Chondrocyte (in vitro differentiated cells): ENCODE measurements at places on chromosomes 1 and 21.

DNA sequence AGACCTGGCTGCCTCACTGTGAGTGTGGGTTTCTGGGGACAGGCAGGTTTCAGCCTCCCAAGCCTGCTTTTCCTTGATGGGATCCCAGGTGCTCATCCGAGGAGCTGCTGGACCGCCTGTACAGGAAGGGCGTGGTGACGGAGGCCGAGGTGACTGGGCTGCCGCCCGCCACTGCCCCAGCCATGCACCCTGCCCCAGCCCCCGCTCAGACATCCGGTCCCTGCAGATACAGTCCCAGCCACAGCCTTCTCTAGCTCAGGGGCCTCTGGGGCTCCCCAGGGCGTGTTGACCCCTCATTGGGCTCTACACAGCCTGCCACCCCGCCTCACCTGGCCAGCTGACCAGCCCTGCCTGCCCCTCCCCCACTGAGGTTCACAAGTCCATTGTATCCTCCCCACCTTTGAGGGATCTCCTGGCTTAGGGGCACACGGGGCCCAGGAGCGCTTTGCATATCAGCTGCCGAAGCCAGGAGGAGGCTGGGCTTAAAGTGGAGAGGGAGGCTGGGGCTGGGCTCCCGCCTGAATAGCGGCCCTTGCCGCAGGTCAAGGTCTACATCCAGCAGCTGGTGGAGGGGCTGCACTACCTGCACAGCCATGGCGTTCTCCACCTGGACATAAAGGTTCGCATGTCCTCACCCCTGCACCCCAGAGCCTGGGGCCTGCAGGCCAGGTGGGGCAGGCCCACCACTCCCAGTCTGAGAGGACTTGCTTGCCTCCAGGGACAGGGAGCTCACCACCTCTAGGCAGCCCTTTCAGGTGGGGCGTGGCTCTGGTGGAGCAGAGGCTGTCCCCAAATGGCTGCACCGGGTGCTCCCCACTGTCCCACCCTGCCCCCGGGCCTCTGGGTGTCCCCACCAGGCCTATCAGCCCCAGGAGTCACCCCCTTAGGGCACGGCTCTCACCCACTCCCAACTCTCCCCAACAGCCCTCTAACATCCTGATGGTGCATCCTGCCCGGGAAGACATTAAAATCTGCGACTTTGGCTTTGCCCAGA is 38.5 kb downstream of the TRIM11 start:
- peak; percentile 81 for DNase-seq

GRCh38 chr1:70205071-70205433 is 327 bp downstream of the LRRC40 start:
- DNase-seq = no peak

DNA sequence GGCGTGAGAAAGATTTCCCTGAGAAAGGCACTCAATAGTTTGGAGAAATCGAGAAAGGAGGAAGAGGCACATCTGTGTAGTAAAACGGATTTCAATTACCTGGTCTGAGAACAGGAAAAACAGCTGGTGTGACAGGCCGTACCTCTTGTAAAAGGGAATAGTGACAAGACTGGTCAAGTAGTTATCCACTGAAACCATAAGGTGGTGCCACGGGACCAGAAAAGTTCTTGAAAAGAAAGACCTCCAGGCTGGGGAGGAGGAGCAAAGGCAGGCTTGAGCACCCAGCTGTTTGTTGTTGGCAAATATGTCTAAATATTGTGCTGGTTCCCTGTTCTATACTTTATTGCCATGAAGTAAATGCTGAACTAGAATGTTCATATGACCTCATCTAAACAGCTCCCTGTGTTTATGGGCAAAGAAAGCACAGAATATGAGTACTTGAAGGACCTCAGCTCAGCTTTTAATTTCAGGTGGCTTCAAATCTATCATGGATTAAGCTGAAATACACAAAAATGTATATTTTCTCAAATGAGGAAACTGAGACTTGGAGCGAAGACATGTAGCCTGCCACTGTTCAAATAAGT is 4.0 kb downstream of the HAO2 start:
- no peak for DNase-seq

GRCh38 chr1:119115736-119116135 is 24.7 kb downstream of the WARS2 start:
- DNase-seq = no peak

GRCh38 chr21:44299458-44300261 is at the start of gene PFKL:
PFKL (plus strand) TSS chr21:44300053; CDS start chr21:44300106, 53 bp downstream.
- no peak for DNase-seq

GRCh38 chr1:39922251-39922688 is 20.6 kb upstream of the MYCL start:
- DNase-seq = peak; percentile 58

DNA sequence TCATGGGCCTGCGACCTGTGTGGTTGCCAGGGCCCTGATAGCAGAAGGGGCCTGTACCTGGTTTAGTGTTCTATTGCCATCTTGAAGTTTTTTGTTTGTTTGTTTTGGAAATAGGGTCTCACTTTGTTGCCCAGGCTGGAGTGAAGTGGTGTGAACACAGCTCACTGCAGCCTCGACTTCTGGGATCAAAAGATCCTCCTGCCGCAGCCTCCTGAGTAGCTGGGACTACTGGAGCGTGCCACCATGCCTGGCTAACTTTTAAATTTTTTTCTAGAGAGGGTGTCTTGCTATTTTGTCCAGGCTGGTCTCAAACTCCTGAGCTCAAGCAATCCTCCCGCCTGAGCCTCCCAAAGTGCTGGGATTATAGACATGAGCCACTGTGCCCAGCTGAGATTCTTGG is 72.9 kb downstream of the UBE2T start:
- no peak for DNase-seq

DNA sequence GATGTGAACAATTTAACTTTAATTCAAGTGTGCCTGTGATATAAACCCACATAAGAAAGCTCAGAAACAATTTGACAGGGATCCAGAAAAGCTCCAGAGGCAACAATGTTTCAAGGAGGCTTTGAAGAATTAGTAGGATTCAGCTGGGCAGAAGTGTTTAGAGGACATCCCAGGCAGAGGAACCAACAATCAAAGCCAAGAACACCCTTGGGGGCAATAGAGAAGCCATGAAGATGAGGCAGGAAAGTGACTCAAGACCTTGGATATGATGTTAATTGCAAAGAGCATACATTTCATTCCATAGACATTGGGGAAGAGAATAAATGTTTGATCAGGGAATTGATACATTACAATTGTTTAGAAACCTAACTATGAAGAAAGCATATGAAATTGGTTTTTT is 280.3 kb downstream of the LTN1 start:
- DNase-seq = no peak

- no peak for DNase-seq
Measured at GRCh38 chr1:179794146-179794545, 51.1 kb downstream of the FAM163A start.

DNA sequence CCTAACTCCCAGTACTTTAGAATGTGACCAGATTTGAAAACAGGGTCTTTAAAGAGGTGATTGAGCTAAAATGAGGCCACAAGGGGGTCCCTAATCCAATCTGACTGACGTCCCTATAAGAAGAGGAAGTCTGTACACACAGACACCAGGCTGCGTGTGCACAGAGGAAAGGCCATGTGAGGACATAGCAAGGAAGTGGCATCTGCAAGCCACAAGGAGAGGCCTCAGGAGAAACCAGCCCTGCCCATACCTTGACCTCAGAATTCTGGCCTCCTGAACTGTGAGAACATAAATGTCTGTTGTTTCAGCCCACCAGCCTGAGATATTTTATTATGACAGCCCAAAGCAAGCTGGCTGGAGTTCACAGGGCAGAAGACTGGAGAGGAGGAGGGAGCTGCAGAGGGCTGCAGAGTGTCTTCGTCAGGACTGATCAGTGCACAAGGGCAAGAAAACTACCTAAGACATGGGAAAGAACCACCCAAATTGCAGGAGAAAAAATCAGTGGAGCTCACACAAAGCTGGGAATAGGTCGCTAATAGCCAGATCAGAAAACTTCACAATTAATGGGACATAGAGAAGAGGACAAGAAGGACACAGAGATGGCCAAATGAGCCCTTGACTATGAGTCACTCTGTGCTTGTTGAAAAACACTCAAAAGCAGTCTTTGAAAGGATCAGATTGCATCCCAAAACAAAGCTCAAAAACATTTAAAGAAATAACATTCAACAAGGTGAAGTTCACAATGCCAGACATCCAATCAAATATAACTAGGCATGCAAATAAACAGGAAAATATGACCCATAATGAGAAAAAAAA is 14.1 kb upstream of the WNT9A start:
- DNase-seq = no peak

DNA sequence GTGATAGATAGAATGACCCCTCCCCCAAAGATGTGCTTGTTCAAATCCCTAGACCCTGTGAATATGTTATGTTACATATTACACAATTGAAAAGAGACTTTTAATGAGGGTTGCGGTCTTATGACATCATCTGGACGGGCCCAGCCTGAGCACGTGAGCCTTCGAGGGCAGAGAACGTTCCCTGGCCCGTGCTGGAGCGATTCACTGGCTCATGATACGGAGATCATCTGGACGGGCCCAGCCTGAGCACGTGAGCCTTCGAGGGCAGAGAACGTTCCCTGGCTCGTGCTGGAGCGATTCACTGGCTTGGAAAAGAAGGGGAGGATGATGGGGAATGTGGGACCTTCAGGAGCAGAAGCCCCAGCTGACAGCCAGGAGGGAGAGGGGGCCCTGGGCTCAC is 34.4 kb upstream of the COL18A1 start:
- DNase-seq = peak; percentile 54

- DNase-seq = no peak
Measured at GRCh38 chr1:246506674-246507481, at the start of gene SMYD3. SMYD3 (minus strand) TSS chr1:246507279.

DNA sequence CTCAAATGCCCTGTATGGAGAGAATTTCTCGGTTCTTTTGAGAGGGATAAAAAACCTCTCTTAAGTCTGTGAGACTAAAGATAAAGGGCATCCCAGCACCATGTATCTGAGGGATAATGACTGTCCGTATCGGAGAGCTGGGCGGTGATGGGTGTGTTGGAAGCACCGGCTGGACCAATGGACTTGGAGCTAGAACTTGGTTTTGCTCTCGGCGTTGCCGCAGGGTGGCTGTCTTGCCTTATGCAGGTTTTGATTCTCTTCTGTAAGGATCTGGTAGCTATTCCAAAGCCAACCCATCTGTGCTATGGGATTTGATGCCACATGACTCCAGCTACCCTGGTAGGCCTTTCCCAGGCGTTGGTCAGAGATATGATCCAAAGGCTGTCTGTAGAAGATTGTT is 348.8 kb downstream of the KIF26B start:
- DNase-seq = no peak

- no peak for DNase-seq
Measured at GRCh38 chr1:118023199-118023598, 93.7 kb downstream of the WDR3 start.

DNA sequence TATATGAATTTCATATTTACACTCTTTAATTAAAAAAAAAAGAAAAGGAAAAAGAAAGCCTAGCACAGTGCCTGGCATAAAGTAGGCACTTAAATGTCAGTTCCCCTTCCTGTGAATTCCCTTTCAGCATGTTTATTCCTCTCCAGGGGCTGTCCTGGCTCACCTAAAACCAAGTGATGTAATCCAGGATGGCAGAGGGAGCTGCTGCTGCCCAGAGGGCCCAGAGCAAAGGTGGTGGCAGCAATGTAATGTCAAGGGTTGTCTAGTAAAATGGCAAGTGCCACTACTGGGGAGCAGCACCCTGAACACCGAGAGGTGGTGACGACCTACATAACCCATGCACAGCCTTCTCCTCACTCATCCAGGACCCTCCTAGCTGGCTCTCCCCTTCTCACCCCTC is 78.4 kb upstream of the LPGAT1 start:
- DNase-seq = no peak

DNA sequence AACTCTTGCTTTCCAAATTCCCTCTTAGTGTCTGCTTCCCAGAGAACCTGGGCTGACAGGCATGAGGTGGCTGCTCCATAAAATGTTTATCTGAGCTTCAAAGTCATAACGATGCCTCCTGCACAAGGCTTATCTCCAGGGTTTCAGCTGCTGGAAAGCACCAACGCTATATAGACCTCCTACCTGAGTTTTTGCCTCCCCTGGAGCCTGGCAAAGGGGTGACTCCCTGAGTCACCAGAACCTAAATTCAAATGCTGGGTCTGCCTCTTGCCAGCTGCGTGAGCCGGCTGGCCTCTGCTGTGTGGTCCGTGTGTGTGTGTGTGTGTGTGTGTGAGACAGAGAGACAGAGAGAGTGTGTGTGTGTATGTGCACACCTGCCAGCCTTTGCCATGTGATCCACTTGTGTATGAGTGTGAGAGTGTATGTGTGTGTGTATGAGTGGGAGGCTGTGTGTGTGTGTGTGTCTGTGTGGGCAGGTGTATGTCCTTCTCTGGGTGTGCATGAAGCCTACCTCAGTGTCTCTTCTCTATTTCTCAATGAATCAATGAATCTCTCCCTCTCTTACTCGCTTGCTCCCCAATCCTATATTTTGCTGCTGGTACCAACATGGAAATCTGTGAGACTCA is 714.9 kb downstream of the MATN1 start:
- no peak for DNase-seq

DNA sequence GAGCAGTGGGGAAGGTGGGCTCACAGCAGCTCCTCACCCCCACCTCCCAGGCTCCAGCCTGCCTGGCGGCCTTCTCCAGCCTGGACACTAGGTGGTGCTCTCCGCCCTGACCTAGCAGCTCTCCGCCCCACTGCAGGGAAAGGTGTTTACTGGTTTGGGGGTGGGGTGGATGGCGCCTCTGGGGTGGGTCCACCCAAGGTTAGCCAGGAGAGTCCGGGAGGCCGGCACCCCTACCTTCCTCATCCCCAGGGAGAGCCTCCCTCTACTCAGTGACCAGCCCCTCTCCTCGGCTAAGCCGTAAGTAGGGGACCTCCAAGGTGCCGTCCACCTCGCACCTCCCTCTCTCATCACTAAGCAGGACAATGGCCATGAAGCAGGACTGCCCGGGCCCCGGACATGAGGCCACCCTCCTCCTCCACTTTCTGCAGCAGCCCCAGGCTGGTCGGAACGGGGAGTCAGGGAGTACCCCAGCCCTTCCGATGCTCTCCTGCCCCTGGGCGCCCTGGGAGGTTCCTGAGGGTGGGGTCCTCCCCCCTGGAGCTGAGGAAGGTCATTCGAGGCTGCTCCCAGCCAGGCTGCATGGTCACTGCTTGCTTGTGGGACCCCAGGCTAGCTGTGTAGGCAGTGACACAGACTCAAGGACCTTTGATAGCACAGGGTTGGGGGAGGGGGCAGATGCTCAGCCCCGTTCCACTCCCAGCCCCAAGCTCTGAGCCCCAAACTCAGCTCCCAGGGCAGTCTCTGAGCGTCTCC is 101.4 kb upstream of the VAMP3 start:
- no peak for DNase-seq

DNA sequence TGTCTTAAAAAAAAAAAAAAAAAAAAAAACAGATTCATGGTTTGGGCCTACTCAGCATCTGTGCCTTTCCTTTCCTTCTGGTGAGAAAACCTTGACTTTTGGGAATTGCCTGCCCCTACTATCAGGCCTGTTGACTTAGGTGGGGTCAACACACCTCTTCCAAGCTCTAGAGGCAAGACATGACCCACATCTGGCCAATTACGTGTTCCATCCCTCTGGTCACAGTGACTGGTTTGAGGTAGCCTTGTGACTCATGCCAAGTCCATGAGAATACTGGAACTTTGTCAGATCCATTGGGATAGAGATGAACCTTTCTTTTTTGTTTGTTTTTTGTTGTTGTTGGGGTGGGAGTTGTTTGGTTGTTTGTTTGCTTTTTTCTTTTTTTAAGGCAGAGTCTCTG is 37.3 kb upstream of the KHDRBS1 start:
- no peak for DNase-seq
